ENCODE measurements at places on chromosomes 3 and 15.

DNA sequence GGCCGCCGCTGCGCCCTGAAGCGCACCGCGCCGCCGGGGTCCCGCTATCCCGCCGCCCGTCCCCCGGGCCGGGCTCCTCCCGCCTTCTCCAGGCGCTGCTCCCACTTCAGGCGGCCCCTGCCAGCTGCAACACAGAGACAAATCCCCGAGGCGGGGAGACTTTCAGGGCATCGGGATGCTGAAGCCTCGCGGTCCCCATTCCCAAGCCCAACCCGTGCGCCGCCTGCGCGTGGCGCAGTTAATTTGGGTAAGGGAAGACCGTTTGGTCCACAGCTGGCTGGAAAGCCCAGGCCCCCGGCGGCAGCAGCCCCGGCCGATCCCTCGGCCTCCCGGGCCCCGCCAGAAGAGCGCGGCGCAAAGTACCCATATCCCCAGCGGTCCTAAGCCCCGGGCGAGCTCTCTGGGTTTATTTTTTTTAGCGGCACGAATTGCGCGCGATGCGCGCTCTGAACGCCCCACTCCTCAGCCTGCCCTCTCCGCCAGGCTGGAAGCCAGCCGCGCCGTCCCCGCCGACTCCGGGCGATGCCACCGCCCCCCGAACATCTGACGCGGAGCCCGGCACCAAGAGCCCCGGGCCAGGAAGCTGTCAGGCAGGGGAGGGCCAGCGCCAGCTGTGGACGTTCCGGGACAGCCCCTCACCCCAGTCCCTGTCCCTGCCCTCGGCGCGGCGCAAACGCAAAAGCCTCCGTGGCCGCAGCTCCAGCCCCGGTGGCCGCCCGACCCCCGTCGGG lies 517 bp downstream of the FBN1 start:
- DNase-seq = no peak

GRCh38 chr3:101084404-101084803 lies 91.2 kb upstream of the ABI3BP start:
- DNase-seq = no peak

DNA sequence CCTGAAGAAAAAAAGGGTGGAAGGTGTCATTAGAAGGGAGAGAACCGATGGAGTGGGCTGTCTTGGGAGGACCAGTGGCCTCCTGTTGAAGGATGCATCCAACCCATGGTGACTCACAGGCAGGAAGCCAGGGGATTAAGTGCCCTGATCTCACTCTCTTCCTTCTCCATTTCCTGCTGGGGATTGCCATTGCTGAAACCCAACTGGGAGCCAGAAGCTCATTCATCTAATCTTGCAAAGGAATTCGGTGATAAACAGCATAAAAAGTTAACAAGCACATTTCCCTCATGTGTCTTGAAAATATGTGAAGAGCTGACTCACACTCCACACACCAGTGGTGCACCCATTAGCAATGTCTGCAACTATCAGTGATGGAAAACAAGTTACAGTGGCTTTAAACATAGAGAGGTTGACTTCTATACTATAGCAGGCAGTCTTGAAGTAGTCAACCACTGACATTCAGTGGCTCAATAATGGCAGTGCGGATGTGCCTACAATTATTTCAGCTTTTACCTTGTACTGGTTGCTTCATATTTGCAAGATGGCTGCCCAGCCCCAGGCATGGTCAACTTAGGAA lies 12.8 kb upstream of the CSRNP1 start:
- no peak for DNase-seq

- DNase-seq = no peak
Measured at GRCh38 chr15:38398134-38398533, 55.8 kb upstream of the FAM98B start.

GRCh38 chr15:81007428-81008064 lies 6.8 kb downstream of the TLNRD1 start:
- no peak for DNase-seq

DNA sequence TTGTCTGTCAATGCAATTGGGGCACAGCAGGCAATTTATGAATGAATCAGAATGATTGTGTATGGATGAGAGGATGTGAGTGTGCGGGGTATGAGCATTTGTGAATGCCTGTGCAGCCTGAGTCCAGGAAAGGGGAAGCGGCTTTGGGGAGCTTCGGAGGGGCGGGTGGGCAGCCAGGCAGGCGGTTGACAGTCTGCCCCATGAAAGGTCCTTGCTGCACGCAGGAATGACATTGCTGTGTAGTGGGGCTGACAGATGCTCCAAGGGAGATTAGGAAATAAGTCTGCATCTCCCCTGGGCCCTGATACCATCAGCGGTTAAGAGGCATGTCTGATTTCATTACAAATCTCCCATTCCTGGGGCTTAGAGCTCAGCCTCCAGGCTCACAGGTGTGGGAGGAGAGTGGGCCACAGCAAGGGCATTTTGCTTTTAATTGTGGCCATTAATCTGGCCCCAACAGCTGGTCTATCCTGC lies 26.4 kb upstream of the TSPAN3 start:
- no peak for DNase-seq

DNA sequence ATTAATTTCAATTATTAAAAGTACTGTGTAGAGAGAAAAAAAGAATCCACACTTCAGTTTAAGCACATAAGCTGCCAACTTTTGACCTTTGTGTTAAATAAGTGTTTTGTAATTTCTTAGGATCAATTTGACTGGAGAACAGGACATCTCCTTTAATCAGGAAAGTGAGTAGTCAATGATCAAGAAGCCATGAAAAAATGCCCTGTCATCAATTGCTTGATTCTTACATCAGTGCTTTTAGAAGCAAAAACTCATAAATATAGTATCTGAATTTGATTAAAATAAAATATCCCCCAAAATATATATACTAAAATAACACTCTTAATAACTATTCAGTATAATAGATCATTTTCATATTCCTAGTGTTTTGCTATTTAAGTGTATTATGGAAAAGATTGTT lies 409.0 kb downstream of the TAFA4 start:
- DNase-seq = no peak

- no peak for DNase-seq
Measured at GRCh38 chr3:54745843-54746242, 182.0 kb downstream of the LRTM1 start.
